Upper lobe of right lung (tissue), 1 donor: ENCODE measurements at places on chromosomes 16 and 17. TPM values are rescaled to one million over a fixed set of nuclear protein-coding genes. Genes with fewer than 3 reads are reported as not detected.

FOXF1 gene
- 46.4 TPM for total RNA-seq

NRN1L gene
- 0.69 TPM for total RNA-seq

CLDN9 gene
- total RNA-seq: 0.75 TPM

TMED6 gene
- total RNA-seq: 0.69 TPM

MYCBPAP gene
- total RNA-seq: 1.3 TPM

DNA sequence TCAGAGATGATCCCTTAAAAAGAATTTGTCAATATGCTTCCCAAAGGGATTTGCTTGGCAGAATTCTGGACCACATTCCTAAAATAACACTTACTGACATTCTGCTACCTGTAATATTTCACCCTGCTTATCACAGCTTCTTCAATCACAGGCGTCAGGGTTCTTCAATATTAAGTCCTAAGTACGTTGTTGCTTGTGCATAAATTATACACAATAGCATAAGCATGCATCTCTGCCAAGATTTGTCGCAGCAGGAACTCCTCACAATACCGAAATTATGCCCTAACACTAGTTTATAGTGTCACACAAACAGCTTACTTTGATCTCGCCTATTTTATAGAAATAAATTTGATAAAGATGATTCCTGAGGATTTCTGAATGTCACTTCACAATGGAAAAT is 48.9 kb downstream of the UBE2G1 start:
- no peak for DNase-seq
- H3K27ac ChIP-seq: no peak overlapping the region
- H3K36me3 ChIP-seq: no peaks in the 10 kb centered on the region
- peaks cover 14% of the 10 kb centered on the region for H3K4me1 ChIP-seq
- no peaks in the 10 kb centered on the region for H3K27me3 ChIP-seq

- H3K36me3 ChIP-seq: no peaks in the 10 kb centered on the region
- no peaks in the 10 kb centered on the region for H3K4me1 ChIP-seq
- H3K27ac ChIP-seq: no peak overlapping the region
- no peak for DNase-seq
- H3K27me3 ChIP-seq: no peaks in the 10 kb centered on the region
- no peak overlapping the region for H3K4me3 ChIP-seq
Measured at GRCh38 chr17:9138161-9138717, 116.9 kb downstream of the NTN1 start.

DNA sequence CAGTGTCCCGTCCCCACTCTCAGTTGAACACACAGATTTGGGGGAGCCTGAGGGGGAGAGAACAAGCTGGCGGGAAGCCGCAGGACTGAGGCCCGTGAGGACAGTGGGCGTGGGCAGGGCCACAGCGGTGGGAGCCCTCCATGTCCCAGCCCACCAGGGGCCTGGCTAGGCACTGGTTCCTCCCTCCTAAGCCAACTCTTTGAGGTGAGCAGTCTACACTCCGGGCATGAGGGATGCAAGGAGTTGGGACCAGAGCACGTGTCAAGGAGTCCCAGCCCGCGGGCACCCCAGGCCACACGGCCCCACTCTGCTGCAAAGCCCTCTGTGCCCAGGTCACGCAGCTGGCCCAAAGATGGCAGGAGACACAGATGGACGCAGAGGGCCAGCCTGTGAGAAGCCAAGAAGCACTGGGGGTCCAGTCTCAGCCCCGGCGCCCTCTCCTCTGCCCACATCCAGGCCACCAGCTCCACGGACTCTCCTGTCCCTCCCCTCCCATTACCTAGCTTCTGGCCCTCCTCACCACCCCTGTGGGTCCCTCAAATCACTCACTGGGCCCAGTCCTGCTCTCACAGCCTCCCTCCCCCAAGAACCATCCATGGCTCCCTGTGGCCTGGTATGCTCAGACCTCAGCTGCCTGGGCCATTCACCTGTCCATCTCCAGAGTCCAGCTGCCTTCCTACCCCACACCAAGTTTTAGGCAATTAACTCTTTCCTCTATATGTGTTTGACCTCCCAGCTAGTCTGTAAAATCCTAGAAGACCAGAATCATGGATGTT is 206.5 kb downstream of the RBFOX3 start:
- peaks cover 5% of the 10 kb centered on the region for H3K4me1 ChIP-seq
- no peak for DNase-seq
- peaks cover 60% of the 10 kb centered on the region for H3K27me3 ChIP-seq
- H3K27ac ChIP-seq: no peak overlapping the region

- H3K4me3 ChIP-seq: no peak overlapping the region
- H3K27ac ChIP-seq: no peak overlapping the region
- H3K4me1 ChIP-seq: no peaks in the 10 kb centered on the region
- peak; percentile 20 for DNase-seq
Measured at GRCh38 chr17:66949501-66949900, 15.0 kb upstream of the CACNG4 start.

DNA sequence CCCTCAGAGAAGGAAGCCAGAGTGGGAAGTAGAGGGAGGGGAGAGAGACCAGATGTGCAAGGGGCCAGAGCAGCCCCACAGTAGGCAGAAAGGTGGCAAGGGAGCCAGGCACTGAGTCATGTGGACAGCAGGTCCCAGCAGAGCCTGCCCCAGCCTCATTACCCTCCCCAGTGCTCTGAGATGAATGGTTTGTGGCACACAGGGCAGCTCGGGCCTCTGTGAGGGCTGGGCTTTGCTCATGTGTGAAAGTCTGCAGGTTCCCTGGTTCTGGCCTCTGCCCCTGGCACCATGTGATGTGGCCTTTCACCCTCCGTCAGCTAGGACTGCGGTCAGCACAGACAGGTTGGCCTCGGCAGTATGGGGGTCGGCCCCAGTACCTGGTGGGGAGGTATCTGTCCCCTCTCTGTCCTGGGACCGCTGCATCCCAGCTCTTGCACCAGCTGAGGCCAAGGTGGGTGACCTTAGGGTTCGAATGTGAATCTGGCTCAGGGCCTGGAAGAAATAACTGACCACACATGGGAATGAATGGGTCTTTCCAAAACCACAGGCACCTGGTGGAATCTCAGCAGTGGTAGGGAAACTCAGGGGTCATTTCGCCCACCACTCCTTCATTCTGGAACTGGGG is 8.9 kb downstream of the LRRC75A start:
- H3K27me3 ChIP-seq: no peaks in the 10 kb centered on the region
- no peak overlapping the region for H3K27ac ChIP-seq
- no peaks in the 10 kb centered on the region for H3K36me3 ChIP-seq
- peaks cover 16% of the 10 kb centered on the region for H3K4me1 ChIP-seq
- no peak for DNase-seq
- no peak overlapping the region for H3K4me3 ChIP-seq

DNA sequence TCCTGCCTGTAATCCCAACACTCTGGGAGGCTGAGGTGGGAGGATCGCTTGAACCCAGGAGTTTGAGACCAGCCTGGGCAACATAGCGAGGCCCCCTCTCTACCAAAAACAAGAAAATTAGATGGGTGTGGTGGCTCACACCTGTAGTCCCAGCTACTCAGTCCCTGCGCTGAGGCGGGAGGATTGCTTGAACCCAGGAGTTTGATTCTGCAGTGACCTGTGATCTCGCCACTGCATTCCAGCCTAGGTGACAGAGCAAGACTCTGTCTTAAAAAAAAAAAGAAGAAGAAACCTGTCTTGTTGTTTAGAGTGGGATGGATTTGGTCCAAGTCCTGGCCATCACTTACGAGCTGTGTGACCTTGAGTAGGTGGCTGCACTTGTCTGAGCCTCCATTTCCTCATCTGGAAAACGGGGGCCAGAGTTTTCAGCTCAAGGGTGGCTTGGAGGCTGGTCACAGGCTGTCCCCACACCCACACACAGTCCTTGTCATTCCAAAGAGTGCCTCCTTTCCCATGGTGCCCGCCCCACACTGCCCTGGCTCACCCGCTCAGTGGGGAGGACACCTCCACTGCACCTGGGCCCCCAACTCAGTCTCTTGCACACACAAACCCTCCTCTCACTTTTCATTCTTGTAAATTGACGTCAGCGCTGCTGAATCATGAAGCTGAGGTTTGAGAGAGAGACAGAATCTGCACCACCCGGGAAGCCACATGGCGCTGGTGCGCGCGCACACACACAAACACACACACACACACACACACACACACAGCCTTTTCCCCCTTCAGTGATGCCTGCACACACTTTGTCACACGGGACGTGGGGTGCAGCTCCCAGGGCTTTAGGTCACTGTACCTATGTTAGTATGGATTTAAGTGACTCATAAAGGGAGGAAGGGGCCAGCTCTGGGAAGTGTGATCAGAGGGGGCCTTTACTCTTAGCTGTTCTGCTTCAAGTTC is 4.2 kb downstream of the SOCS1 start:
- no peak overlapping the region for H3K4me3 ChIP-seq
- DNase-seq: no peak
- H3K4me1 ChIP-seq: peaks cover 13% of the 10 kb centered on the region
- peaks cover 5% of the 10 kb centered on the region for H3K36me3 ChIP-seq
- H3K27me3 ChIP-seq: no peaks in the 10 kb centered on the region

DNA sequence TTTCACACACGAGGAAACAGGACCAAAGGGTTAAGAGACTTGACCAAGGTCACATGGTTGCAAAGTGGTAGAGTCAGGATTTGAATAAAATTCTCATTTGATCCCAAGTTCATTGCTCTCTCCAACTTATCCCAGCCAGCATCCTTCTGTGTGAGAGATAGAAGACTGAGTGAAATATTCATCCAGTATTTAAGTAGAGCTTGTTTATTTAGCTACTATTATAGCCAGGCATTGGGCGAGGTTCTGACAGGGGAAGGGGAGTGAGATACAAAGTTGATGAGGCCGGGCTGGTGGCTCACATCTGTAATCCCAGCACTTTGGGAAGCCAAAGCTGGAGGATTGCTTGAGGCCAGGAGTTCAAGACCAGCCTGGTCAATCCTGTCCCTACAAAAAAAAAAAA is 4.4 kb downstream of the ITGAL start:
- no peaks in the 10 kb centered on the region for H3K36me3 ChIP-seq
- H3K27me3 ChIP-seq: peaks cover 6% of the 10 kb centered on the region
- H3K27ac ChIP-seq: no peak overlapping the region
- DNase-seq: no peak
- no peak overlapping the region for H3K4me3 ChIP-seq

GRCh38 chr16:17334096-17334495 is 136.7 kb downstream of the XYLT1 start:
- H3K4me1 ChIP-seq: peaks cover 2% of the 10 kb centered on the region
- H3K27me3 ChIP-seq: no peaks in the 10 kb centered on the region
- DNase-seq: no peak
- no peaks in the 10 kb centered on the region for H3K36me3 ChIP-seq
- no peak overlapping the region for H3K27ac ChIP-seq
- H3K4me3 ChIP-seq: no peak overlapping the region

- H3K36me3 ChIP-seq: no peaks in the 10 kb centered on the region
- DNase-seq: no peak
- H3K4me1 ChIP-seq: no peaks in the 10 kb centered on the region
- H3K27me3 ChIP-seq: no peaks in the 10 kb centered on the region
- no peak overlapping the region for H3K27ac ChIP-seq
- no peak overlapping the region for H3K4me3 ChIP-seq
Measured at GRCh38 chr16:53530741-53531140, 27.7 kb upstream of the AKTIP start.

DNA sequence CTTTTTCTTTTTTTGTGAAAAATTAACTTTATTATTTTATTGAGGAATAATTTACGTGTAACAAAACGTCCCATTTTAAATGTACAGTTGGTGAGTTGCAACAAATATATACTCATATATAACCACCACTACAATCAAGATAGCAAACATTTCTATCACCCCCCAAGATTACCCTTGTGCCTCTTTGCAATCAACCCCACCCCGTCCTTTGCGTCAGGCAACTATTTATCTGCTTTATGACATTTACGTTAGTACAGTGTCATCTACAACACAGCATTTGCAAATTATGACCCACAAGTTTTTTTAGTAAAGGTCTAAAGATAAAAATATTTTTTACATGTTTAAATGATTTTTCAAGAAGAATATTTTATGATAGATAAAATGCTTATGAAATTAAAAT is 485.6 kb upstream of the SOX9 start:
- no peak overlapping the region for H3K27ac ChIP-seq
- DNase-seq: no peak
- no peaks in the 10 kb centered on the region for H3K27me3 ChIP-seq

DNA sequence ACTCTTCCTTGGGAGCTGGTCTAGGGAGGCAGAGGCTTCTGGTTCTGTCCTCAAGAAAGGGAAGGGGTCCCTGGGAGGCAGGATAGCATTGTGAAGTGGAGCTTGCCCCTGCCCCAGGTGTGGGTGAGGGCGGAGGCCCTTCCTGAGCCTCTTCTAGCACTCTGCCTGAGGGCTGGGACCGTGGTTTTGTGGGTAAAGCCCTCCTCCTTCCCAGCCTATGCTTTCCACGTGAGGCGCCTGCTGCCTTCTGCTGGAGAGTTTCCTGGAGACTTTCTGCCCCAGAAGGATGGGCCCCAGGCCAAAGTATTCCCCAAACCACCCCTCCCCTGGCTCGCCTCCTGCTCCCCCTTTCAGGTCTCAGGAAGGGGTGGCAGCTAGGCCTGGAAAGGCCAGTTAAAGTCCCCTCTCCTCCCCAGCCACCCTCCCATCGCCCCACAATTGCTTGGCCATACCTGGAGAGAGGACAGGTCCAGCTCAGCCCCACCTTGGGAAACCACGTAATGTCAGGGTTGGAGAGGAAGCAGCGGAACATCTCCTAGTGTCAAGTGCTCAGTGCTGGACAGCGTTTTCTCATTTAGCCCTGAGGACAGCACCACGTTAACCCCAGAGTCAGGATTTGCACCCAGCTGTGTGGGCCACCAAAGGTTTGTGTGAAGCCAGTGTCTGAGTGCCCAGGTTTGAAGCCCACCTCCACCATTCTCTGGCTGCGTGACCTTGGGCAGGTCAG is 5.6 kb downstream of the SBK1 start:
- no peaks in the 10 kb centered on the region for H3K36me3 ChIP-seq
- H3K27ac ChIP-seq: no peak overlapping the region
- peaks cover 2% of the 10 kb centered on the region for H3K27me3 ChIP-seq
- no peak overlapping the region for H3K4me3 ChIP-seq

DNA sequence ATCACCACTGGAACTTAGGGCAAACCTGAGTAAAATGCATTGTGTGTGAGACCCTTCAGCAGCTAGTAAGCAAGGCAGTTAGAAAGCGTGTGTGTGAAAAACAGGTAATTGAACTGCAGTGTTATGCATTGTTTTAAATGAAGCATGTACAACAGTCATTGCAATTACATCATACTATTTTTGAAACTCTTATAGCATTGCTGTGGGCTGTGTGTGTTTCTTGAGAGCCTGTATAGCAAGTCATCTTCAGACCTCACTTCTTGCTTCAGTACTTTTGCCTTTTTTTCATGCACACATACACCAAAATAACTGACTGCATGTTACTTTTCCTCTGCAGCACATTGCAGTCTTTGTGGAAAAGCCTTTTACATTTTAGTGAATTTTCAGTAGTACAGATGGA is 19.2 kb downstream of the PTRH2 start:
- no peaks in the 10 kb centered on the region for H3K27me3 ChIP-seq

DNA sequence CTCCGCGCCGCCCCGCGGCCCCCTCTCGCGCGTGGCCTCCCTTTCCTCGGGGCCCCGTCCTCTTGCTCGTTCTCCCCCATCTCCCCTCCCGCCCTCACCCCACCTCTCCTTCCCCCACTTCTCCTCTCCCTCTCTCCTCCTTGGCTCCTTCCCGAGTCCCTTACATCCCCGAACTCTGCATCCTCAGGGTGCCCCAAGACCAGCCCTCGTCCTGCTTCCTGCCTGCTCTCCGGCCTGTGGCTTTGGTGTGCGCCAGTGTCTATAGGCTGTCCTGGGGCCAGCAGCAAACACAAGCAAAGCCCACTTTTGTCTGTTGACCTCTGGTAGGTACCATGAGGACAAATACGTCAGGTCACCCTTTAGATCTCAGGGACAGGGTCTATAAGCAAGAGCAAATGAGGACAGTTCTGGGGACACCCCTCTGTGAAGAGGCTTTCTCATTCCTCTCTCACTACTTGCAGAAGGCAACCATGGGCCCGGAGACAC is 284 bp upstream of the COPZ2 start:
- no peak overlapping the region for H3K27ac ChIP-seq
- no peaks in the 10 kb centered on the region for H3K27me3 ChIP-seq
- H3K4me3 ChIP-seq: peak overlapping the region; percentile 74
- peaks cover 12% of the 10 kb centered on the region for H3K4me1 ChIP-seq
